D341Med (cell line): ENCODE measurements at places on chromosomes 16 and 17.

DNA sequence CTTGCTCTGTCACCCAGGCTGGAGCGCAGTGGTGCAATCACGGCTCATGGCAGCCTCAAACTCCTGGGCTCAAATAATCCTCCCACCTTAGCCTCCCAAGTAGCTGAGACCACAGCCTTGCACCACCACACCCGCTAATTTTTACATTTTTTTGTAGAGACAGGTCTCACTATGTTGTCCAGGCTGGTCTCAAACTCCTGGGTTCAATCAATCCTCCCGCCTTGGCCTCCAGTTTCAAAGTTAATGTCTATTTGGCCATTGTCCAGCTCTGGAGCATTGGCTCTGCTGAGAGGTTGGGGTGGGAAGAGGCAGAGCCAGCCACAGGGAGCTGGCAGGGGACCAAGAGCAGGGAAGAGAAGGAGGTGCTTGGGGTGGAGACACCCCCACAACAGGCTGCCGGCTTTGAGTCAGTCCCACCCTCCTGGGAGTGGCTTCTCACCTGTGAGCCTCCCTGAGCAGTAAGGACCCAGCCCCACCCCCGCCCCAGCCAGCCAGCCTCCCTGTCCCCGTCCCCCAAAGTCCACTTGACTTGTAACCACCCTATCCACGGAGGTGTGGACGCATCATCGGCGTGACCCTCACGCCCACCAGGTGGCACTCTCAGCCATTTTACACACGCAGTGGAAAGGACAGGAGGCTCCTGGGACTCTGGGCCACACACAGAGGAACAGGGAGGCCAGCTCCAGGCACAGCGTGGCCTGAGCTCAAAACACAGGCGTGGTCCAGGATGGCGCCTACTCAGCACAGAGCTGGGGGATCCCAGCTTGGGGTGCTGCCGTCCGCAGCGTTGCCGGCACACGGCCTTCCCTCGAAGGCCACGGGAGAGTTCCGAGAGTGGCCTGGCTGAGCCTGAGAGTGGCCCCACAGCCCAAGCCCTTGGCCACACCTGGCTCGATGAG is 22.8 kb upstream of the PVALEF start:
- peak; percentile 93 for DNase-seq

GRCh38 chr16:65142276-65142675 is 20.4 kb upstream of the CDH11 start:
- DNase-seq, result no peak

- no peak for DNase-seq
Measured at GRCh38 chr17:49978501-49978900, 9.5 kb downstream of the DLX4 start.

DNA sequence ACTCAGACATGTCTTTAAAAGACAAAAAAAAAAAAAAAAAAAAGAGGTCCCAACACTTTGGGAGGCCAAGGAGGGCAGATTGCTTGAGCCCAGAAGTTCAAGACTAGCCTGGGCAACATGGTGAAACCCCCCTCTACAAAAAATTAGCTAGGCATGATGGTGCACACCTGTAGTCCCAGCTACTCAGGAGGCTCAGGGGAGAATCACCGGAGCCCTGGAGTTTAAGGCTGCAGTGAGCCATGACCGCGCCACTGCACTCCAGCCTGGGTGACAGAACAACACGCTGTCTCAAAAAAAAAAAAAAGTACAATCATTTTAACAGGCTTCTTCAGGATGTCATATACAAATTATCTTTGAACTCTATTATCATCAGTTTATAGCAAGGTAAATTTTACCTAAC is 22.0 kb downstream of the C16orf87 start:
- no peak for DNase-seq

- peak; percentile 67 for DNase-seq
Measured at GRCh38 chr17:1153795-1154546, 25.8 kb downstream of the ABR start.

GRCh38 chr17:81573794-81574642 is 21.9 kb upstream of the FAAP100 start:
- peak; percentile 75 for DNase-seq
